Glomerular endothelial cell (primary cell): ENCODE measurements at places on chromosomes 1 and 21. TPM values are rescaled to one million over a fixed set of nuclear protein-coding genes. Genes with fewer than 3 reads are reported as not detected.

DNA sequence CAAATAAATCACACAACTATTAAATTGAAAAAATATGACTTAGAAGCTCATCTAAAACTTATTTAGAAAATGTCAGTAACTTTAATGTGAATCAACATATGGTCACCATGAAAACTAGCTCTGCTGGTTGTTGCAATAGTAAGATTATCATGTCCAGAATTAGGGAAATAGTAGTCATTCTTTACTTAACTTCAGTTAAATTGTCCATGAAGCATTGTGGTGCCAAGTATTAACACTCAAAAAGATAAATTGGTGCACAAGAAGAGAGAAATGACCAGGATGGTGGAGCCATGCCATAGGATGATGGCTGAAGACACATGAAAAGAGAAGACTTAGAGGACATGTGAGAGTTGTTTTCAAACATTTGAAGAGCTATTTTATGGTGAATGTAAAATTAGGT is 130.2 kb upstream of the PTGFR start:
- no peak for DNase-seq

- no peak for DNase-seq
These were observed 257.9 kb upstream of the RRP15 start for GRCh38 chr1:218027152-218027551.

GRCh38 chr1:161473348-161473747 is 31.9 kb upstream of the FCGR2A start:
- DNase-seq, result no peak

DNA sequence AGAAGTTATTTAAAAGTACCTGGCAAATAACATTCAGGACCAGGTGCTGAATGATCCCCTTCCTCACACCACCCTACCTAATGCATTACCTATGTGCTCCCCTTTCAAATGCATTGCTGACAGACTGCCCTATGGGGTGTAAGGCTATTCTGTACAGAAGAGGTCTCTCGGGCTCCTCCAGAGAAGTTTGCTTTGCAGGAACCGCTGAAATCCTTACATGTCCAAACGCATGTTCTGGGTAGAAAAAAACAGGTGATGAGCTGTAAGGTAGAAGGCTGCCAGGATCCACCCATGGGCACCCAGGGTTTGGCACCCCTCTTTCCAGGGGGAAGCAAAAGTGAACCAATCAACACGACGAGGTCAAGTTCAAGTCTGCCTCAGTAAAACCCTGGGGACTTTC is 58.3 kb upstream of the TARBP1 start:
- DNase-seq, result no peak

DNA sequence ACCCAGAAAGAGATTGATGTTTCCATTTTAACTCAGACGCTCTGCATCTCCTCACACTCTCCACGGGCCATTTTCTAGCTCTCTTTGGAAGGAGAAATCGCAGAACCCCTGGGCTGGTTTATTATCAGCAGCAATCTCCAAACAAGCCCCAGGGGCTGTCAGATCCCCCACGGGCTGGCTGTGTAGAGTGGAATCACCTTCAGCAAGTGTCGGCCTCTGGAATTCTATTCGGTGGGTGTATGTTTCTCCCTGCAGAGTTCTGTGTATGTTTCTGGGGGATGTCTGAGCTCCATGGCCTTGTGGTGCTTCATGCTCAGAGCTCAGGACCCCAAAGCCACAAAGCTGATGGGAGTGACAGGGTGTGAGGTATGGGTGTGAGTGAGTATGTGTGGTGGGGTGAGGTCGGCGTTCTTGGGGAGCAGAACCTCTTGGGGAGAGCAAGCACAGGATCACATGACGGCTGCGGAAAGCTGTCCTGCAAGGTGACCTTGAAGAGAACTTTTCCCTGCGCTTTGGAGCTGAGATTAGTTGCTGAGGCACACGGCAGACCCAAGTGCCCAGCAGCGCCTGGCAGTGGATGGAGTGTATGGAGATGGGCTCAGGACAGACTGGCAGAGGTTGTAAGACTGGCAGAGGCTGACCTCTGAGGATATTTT is 489 bp downstream of the ACOT11 start:
- DNase-seq, result no peak

- DNase-seq, result no peak
These were observed 12.6 kb upstream of the STX12 start for GRCh38 chr1:27760426-27760825.

DNA sequence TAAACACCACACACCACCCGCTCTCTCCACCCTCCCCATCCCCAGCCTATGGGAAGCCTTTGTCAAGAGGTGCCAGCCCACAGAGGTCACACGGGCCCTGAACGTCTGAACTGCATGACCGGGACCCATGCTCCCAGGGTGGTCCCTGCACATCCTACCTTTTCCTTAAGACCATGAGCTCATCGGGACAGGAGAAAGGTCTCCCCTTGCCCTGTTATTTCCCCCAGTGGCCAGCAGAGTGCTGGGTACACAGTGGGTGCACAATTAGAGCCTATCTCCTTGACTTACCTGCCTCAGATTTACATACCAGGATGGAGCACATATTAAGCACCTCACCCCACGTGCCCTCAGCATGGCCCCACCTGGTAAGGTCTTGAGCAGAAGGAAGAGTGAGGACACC is 30.9 kb downstream of the ACTA1 start:
- DNase-seq, result no peak

DNA sequence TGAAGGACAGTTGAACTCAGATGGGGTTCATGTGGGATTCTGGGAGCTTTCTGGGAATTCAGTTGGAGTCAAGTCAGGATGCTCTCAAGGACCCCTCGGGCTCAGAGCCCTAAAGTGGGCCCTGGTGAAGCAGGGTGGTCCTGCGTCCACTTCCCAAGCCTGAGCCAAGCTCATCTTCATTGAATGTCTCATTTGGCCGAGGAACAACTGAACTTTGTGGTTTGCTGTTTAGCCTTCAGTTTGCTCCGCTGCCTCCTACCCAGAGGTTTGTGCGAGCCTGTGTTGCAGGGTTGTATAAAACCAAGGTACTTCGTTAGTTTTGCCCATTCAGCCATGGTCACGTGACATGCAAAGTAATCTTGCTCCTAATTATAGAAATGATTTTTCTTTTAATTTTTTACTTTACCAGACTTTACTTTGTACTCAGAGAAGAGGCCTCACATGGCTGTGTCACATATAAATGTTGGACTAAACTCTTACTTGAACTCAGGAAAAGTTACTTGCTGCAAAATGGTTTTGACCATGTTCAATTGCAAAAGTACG is 49.7 kb downstream of the B3GALT5 start:
- no peak for DNase-seq

DNA sequence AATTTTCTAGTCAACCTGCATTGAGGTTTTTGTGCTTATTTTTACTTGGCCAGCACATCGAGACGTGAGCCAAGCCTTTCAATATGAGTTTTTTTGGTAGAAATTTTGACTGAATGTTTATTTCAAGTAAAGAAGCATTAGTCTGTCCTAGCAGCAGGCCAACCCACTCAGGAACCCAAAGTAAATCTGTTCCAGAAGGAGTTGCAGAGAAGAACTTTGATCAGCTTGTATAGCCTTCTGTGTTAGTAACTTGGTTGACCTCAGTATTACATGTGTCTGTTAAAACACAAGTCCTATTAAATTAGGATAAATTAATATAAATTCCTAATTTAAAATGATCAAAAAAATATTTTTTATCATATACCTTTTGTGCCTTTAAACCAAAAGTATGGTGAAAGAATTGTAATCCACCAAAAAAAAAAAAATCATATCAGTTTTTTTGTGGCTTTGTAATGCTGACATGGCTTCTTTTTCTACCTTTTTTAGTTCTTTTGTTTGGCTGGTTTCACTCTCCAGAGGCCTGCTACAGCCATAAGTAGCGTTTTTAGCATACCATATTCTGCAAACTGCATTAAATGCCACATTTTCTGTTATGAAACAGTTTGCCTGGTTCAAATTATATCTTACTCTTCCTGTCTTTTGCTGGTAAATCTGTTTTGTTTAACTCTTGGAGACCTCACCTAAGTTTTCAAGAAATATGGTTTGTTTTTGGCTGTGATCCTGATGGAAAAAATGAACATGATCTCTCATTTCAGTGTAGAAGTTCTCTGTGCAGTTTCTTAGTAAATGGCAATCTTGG is 39.5 kb downstream of the ATF6 start:
- DNase-seq, result no peak

- no peak for DNase-seq
These were observed 1.6 kb downstream of the E2F2 start for GRCh38 chr1:23529146-23530086.

DNA sequence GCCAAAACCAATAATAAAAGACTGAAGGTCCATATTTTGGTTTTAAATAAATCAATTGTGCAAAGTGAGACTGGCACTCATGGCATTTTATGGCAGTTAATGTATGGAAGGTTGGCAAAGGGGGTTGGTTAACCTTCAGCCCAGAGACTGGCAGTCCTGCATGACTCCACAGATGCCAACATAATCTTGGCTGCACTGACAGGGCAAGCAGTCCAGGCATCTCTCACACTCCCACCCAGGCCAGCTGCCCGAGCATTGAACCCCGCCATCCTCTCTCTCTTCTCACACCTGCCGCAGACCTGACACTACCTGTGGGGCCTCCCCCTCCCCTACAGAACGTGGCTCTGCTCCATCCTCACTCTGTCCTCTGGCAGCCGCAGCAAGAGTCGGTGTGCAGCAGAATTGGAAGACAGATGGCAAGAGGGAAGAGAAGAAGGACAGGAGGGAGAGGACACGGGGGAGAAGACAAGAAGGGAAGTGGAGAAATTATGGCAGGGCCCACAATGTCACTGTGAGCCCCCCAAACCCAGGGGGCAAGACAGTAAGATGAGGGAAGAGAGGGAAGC is 43.7 kb downstream of the ITPKB start:
- no peak for DNase-seq

DNA sequence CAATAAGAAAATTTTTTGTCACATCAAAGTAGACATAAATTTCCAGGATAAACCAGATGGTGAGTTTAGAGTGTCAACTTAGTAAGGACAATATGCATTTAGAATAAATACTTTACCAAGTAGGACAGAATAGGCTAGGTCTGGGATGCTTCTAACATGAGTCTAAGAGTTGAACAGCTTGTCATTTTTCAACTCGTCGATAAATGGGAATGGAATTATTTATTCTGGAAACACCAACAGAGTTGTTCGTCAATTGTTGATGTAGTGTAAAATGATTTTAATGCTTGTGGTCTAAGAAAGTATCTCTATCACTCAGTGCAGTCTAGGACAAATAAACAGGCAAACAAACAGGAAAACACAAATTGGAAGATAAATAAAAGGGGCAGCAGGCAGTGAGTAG is 358.4 kb upstream of the ST6GALNAC5 start:
- DNase-seq, result no peak

- DNase-seq, result no peak
These were observed 10.8 kb upstream of the PHACTR4 start for GRCh38 chr1:28358716-28359115.

DNA sequence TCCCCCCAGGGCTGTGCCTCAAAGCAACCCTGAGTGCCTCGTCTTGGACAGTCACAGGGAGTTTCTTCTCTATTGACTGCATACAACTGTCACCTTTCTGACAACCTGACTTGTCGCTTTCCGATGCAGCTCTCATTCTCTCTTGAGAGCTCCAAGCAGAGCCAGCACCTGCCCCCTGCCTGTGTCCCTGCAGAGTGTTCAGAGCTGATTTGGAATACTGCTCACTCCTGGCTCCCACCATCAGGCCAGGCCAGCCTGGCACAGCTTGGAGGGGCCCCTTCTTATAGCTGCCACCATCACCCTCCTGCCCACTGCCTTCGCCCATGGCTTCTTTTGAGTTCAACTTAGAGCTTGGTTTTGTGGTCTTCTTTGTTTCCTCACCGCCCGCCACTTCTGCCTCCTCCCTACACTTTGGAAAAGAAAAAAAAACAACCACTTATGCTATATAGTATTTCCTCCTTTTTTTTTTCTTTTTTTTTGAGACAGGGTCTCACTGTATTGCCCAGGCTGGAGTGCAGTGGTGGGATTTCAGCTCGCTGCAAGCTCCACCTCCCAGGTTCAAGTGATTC is 12.3 kb downstream of the NCF2 start:
- DNase-seq, result no peak

GRCh38 chr1:232939748-232940147 is 10.7 kb upstream of the NTPCR start:
- DNase-seq, result no peak

DNA sequence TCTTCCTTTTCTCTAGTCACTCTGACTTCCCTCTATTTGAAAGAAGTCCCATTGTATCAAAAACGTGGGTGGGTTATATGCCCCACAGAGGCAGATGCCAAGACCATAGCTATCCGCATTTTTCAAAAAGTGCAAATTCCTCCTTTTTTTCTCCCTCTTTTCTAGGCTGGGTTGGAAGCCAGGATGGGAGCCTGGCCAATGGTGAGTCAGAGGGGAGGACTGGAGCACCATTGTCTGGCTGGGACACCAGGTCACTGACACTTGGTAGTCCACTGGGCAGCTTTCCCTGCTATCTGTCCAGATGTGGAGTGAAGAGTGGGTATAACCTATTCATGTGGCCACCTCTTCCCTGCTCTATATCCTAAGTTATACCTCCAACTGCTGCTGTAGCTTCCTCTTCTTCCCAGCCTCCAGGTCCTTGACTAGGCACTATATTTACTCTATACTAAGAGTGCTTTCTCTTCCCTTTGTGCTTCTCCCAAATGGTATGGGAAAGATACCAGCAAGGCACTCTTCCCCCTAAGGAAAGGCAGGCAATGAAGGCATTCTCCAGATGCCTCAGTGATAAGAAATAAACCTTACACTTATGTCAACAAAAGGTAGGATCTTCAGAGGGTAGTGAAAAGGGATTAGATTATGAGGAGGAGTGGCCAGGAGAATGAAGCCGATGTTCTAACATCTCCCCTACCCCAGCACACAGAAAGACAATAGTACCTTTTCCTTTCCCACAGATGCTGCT is 12.9 kb downstream of the PI4KB start:
- DNase-seq, result no peak

DNA sequence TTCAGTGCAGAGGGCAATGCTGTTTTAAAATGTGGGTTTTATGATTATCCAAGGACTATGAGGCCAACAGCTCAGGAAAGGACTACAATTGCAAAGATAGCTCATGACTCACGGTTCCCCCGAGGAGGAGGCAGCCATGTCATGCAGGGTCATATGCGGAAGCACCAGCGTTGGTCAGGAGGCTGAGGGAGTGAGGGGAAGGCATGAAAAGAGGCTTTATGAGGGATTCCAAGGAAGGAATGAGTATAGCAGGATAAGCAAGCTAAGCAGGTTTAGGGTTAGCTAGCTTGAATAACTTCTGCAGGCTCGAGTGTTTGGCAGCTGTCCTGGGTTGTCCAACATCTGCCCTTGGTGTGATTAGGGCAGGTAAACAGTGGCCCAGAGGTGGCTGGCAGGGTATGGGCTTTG is 495.1 kb downstream of the SETD4 start:
- no peak for DNase-seq

GRCh38 chr1:6574025-6574620 is 5.7 kb upstream of the ZBTB48 start:
- DNase-seq, result no peak

- no peak for DNase-seq
These were observed 9.9 kb upstream of the TDRD10 start for GRCh38 chr1:154492115-154492514.

- DNase-seq, result no peak
These were observed 30.2 kb downstream of the AMY1C start for GRCh38 chr1:103779932-103780331.

Gene LAX1
- total RNA-seq, result 0.12 TPM in 1 of 2 replicates, not detected in the other

Gene SAMD11
- total RNA-seq, result 2.0 TPM in 1 of 2 replicates, not detected in the other

Gene CYP4Z1
- not detected in 2 replicates for total RNA-seq

Gene TMIGD3
- not detected in 2 replicates for total RNA-seq

Gene MTARC1
- total RNA-seq, result 0.93 and 2.1 TPM in 2 replicates

Gene PLA2G2C
- not detected in 2 replicates for total RNA-seq

Gene TCHHL1
- total RNA-seq, result not detected in 2 replicates
